ENCODE measurements at places on chromosomes 5 and 9.

- no peak for DNase-seq
Measured at GRCh38 chr9:12993466-12993865, 218.6 kb downstream of the LURAP1L start.

DNA sequence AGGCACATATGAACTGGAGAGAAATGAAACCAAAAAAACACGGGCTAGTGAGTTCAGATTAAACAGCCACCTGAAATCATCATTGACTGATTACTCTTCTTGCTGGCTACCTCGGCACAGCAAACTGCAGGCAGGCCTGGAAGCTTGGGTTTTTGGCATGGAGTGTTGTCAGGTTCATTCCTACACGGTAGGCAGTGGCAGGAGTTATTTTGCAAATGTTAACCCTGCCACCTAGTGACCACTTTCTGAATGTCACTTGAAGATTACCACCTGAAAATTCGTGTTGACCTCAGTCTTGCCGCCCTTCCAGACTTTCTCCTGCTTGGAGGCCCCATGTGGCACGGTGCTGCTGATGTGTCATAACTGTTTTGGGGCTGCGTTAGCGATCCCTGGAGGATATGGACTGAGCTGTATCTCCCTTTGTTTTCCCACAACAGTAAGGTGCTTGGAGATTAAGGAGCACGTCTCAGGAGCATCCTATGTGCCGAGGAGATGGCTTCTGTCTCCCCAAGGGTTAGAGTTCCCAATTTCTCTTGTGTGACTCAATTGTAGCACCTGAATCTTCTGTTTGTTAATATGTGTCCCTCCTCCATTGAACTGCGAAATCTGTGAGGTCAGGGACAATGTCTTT is 12.7 kb upstream of the CD180 start:
- DNase-seq = peak; percentile 88

DNA sequence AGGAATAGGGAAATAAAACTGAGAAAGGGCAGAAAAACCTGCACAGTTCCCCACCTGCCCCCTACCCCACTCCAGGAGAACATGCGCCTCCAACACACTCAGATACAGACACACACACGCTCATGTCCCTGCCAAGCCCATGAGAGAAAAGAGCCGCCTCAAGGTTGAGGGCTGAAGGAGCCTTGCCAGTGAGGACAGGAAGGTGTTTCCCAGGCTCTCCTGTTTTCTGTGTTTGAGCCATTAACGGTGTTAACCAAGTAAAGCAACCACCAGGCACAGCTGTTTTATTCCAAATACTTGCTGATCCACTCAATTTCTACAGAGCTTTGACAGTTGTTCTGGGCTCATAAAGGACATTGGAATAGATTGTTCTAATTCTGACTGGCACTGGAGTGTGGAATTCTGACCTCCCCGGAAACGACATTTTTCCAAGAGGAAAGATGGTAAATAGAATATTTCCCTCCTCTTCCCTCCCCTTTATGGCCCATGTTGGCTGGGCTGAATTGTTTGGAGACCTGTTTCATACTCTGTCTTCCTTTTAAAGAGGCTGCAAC is 238.0 kb downstream of the DMAC1 start:
- DNase-seq = no peak

DNA sequence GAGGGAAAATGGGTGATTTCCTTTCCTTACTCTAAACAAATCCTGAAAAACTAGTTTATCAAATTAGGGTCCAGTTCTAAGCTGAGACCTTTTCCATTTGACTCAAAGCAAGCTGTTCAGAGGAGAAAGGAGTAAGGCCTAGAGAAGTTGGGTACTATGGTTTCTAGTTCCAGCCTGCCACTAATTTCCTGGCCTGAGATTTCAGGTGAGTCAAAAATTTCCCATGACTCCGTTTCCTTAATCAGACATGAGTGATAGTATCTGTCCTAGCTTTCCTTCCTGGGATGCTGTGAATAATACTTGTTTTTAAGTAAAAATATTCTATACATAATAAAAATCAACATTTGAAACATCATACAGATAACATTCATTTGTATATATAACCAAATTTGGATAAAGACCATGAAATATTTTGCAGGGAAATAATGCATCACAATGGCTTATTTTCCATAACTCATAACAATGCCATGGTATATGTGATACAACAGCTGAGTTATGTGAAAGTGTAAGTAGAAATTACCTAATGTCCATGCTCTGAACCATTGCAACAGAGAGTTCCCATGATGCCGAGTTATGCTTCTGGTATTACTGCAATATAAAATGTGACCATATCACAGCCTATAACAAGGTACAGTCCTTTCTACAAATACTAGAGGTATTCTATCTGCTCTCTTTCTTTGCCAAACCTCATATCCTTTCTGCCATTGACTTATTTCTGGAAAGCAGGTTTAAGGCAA is 142.7 kb downstream of the MLLT3 start:
- DNase-seq = no peak

DNA sequence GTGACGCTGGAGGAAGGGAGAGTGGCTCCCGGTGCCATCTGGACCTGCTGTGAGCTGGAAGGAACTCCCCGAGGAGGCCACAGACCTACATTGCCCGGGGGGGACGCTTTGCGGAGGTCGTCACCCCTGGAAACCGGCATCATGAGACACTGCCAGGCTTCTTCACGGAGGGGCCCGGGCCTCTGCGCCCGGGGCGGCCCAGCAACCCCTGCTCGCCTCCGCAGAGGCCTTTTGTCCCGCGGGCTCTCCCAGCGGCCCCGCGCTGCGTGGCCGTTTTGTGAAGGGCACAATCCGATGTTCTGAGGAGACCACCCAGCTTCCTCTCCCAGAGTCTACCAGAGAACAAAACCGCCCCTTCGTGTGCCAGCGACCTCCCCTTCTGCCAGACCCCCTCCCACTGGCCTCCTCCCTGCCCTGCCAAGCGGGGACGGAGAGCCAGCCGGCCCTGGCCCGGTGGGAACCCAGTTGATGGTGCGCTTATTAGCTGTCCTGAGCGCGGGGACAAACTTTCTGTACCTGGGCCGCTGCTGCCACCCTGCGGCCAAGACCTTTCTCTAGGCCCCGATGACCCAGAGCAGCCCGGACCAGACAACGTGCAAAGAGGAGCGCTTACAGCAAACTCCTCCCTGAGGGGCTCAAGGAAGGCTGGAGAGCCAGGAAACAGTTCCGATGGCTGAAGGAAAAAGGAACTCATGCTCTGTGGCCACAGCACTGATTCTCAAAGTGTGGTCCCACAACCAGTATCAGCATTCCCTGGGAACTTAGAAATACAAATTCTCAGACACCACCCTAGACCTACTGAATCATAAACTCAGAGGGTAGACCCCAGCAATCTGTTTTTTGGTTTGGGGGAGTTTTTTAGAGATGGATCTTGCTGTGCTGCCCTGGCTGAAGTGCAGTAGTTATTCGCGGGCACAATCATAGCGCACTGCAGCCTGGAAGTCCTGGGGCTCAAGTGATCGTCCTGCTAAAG is 86.7 kb downstream of the SLC1A3 start:
- peak; percentile 93 for DNase-seq

DNA sequence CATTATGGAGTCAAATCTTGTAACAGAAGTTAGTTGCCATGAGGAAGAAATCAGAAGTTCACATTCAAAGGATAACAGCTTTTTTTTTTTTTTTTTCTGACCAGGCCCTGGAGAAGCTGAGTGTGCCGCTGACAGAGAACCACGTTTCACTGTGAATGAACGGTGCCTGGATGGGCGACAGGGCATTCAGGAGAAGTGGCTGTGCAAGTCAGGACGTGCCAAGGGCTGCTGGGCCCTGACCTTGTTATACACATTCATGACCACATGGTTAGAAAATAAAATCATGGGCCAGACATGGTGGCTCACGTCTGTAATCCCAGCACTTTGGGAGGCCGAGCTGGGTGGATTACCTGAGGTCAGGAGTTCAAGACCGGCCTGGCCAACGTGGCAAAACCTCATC is 91.6 kb downstream of the ANKH start:
- DNase-seq = no peak

- DNase-seq = no peak
Measured at GRCh38 chr9:83491995-83492394, 46.2 kb downstream of the FRMD3 start.

DNA sequence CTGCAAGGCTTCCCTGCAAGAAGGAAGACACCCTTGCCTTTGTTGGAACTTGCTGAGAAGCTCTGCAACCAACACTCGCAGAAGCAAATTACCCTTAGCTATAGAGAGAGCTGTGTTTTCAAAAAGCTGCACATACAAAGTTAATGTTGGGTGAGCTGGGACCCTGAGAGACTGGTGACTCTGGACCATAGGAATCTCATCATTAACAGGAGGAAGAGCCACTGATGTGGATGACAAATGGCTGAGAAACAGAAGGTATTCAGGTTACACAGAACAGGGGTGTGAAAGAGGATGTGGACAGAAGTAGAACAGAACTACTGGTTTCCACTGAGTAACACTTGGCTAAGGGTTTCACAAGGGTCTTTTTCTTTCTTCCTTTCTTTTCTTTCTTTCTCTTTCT is 493.5 kb downstream of the IRX1 start:
- DNase-seq = no peak

All from Ammon's horn (tissue), 1 donor.